ENCODE measurements at places on chromosomes 11 and 22.
A peak's percentile ranks its signal among the peaks of the same experiment; 100 is the strongest.

- H3K27me3 ChIP-seq: no peaks in the 10 kb centered on the region
- DNase-seq: no peak
- H3K36me3 ChIP-seq: no peaks in the 10 kb centered on the region
- no peak overlapping the region for H3K27ac ChIP-seq
- H3K4me1 ChIP-seq: no peaks in the 10 kb centered on the region
Observed at GRCh38 chr11:43035086-43035485, 276.7 kb upstream of the API5 start.

DNA sequence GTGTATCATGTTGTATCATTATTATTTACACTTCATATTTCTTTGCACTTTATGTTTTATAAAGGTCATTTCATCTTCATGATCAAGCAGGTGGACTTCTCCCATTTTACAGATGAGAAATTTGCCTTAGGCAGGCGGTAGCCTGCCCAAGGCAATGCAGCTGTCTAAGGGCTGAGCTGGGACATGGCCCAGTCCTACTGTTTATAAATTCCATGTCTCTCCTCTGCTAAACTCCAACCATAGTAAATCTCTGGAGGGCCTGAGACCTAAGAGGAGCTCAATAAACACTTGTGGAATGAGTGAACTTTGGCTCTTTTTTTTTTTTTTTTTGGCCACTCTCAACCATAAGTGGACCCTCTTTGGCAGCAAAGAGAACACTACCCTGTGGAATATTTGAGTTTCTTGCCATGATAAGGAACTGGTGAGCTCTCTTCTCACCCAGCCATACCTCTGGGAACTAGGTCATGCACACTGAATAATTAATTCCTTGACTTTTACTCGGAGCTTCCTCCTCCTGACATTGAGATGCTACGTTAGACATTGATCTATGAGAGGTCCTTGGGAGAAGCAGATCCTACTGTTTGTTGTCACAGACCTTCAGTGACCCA, 29.9 kb downstream of the MICAL2 start:
- DNase-seq: no peak
- no peaks in the 10 kb centered on the region for H3K4me1 ChIP-seq
- H3K27me3 ChIP-seq: no peaks in the 10 kb centered on the region
- H3K27ac ChIP-seq: no peak overlapping the region
- H3K36me3 ChIP-seq: peaks cover 5% of the 10 kb centered on the region

DNA sequence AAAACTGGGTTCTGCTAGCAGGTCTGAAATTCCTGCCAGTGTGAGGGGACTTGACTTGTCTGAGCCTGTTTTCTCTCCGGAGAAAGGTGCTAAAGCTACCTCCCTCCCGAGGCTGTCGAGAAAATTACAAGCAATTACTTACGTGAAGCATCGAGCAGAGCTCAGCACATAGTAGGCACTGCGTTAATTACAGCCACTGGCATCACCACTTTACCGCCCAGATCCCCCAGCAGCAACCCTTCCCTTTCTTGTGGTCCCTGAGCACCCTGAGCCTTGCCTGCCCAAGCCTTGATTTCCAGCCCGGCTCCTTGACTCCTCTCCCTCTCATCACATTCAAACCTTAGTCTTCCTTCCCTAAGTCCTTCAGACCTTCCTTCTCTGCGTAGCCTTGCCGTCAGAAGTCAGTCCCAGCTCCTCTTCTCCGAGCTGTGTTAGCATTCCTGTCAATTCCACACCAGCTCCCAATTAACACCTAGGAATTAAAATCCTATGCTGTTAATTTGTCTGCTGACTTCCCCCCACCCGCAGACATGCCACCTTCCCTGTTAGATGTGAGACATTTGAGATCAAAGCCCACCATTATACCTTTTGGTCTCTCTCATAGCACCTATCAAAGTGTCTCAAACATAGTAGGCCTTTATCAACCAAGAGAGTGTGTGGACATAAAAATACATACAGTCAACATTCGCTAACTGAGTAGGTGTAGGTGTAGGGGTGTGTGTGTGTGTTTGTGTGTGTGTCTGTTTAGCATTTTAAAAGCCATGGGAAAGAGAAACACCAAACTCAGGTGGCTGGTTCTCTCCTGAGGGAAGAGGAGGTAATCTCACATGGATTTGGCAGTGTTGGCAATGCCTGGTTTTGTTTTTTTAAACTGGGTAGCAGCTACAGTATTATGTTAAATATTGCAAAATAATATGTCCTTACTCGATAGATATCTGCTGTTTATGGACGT, 2.8 kb upstream of the KCNJ5 start:
- no peaks in the 10 kb centered on the region for H3K36me3 ChIP-seq
- peaks cover 51% of the 10 kb centered on the region for H3K27me3 ChIP-seq
- peaks cover 6% of the 10 kb centered on the region for H3K4me1 ChIP-seq
- no peak overlapping the region for H3K27ac ChIP-seq

DNA sequence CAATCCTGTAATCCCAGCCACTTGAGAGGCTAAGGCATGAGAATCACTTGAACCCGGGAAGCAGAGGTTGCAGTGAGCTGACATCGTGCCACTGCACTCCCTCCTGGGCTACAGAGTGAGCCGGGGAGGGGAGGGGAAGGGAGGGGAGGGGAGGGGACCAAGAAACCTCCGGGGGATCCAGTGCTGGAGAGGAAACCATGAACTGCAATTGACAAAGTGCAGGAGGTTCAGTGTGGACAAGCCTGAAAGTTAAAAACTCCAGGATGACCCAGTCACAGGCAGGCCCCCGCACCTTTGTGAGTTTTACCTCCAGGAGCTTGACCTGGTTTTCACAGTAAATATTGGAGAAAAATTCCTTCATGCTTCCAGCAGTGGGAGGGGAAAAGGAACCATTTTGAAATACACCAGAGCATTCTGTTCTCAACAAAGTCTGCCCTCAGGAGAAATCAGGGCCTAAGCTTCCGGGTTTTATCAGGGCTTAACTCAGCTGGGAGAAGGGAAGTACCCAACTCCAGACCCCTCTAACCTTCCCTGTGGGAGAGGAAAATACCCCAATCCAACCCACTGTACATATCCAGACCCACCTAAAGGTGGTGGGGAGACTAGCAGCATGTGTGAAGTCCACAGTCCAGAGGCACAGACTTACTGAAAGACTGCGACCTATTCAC, 15.5 kb upstream of the ZFTA start:
- no peaks in the 10 kb centered on the region for H3K36me3 ChIP-seq
- no peak overlapping the region for H3K27ac ChIP-seq
- H3K4me1 ChIP-seq: no peaks in the 10 kb centered on the region
- no peak for DNase-seq
- H3K27me3 ChIP-seq: peaks cover 2% of the 10 kb centered on the region
- no peak overlapping the region for H3K4me3 ChIP-seq

- DNase-seq: no peak
- peaks cover 34% of the 10 kb centered on the region for H3K36me3 ChIP-seq
- no peaks in the 10 kb centered on the region for H3K4me1 ChIP-seq
- no peak overlapping the region for H3K4me3 ChIP-seq
- H3K27ac ChIP-seq: no peak overlapping the region
Observed at GRCh38 chr11:124657904-124658303, 15.6 kb downstream of the SIAE start.

DNA sequence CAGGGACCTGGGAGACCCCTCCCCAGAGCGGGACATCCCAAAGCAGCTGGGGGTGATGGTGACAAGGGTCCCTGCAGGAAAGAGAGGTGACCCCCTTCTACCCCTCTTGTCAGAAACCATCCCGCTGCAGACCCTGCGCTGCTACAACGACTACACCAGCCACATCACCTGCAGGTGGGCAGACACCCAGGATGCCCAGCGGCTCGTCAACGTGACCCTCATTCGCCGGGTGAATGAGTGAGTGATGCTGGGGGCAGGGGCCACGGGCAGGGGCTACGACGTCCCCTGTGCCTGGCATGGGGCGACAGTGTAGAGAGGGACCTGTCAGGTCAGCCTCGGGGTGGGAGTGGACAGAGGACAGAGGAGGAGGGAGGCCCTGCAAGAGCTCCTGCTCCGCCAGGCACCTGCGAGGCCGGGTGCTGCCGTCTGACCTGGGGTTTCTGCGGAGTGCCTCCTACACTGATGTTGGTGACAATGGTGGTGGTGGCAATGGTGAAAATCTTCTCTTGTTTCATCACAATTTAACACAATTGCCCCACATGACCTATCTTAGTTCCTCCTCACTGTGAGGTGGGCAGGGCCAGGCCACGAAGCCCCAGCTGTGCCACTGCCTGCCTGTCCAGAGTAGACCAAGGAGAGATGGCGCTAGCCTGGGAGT, 9.8 kb downstream of the CSF2RB start:
- no peak overlapping the region for H3K27ac ChIP-seq
- H3K4me1 ChIP-seq: no peaks in the 10 kb centered on the region
- no peak overlapping the region for H3K4me3 ChIP-seq
- H3K36me3 ChIP-seq: no peaks in the 10 kb centered on the region
- H3K27me3 ChIP-seq: peaks cover 50% of the 10 kb centered on the region

GRCh38 chr11:11476971-11477645, 124.1 kb upstream of the CSNK2A3 start:
- no peaks in the 10 kb centered on the region for H3K27me3 ChIP-seq
- no peaks in the 10 kb centered on the region for H3K36me3 ChIP-seq
- H3K4me1 ChIP-seq: peaks cover 23% of the 10 kb centered on the region
- no peak overlapping the region for H3K4me3 ChIP-seq
- H3K27ac ChIP-seq: peak overlapping the region; percentile 7
- no peak for DNase-seq

DNA sequence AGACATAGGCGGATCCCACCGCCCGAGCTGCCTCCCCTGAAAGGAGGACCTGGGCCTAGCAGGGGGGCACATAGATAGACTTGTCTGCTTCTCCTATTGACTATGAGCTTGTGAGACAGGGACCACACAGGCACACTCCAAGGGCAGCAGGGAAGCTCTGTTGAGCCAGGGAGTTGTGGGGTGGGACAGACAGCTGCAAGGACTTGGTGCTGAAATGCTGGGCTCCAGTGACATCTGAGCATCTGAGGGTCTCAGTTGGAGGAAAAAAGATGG, 53.4 kb upstream of the ANO1 start:
- no peak for DNase-seq
- no peaks in the 10 kb centered on the region for H3K36me3 ChIP-seq
- H3K27me3 ChIP-seq: no peaks in the 10 kb centered on the region
- no peaks in the 10 kb centered on the region for H3K4me1 ChIP-seq

DNA sequence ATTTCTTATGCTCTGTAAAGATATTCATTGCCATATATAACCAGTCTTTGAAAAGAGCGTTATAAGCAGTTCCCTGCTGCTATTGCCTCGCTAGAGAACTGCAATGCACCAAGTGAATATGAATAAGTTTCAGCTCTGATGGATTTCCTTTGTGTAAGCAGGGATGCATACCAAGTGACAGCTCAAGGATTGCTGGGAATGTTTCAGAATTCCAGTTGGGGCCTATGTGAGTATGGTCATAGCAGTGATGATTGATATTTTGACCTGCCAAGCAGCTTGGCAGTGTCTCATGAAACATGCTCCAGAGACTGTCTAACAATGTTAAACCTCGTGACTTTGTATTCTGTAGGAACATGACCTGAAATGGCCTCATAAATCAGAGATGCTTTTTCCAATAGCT, 312.6 kb downstream of the C11orf87 start:
- H3K36me3 ChIP-seq: no peaks in the 10 kb centered on the region
- no peaks in the 10 kb centered on the region for H3K27me3 ChIP-seq
- H3K27ac ChIP-seq: no peak overlapping the region
- H3K4me3 ChIP-seq: no peak overlapping the region
- no peaks in the 10 kb centered on the region for H3K4me1 ChIP-seq
- no peak for DNase-seq

GRCh38 chr22:36884349-36885158, 23.7 kb downstream of the NCF4 start:
- no peak overlapping the region for H3K4me3 ChIP-seq
- H3K27me3 ChIP-seq: no peaks in the 10 kb centered on the region
- no peak overlapping the region for H3K27ac ChIP-seq
- no peaks in the 10 kb centered on the region for H3K36me3 ChIP-seq

DNA sequence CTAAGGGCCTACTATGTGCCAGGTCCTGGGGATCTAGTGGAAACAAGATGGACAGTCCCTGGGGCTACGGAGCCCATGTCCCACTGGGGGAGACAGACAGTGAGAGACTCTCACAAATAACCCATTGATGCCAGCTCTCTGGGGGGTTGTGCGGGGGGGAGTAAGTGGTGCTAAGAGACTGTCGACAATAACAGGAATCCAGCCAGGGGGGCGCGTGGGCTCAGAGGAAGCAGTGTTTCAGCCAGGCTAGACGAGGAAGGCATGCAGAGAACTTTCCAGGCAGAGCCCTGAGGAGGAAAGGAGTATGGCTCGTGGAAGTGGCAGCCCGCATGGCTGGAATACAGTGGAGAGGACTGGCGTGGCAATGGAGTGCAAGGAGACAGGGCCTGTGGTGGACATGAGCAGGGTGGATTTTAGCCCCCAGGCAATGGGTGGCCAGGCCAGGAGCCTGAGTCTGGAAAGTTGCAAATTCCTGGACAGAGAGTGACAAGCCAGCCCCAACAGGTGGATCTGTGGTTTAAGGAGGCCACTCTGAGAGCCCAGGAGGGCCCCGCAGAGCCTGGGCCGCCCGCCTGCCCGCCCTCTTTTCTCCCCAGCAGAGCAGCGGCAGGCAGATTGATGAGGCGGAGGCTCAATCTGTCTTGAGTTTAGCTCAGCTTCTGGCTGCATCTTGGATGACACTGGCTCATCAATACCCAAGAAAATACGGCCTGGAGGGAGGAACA, 40.0 kb upstream of the TCF20 start:
- H3K36me3 ChIP-seq: no peaks in the 10 kb centered on the region
- no peaks in the 10 kb centered on the region for H3K4me1 ChIP-seq
- H3K27me3 ChIP-seq: peaks cover 40% of the 10 kb centered on the region
- H3K27ac ChIP-seq: no peak overlapping the region

DNA sequence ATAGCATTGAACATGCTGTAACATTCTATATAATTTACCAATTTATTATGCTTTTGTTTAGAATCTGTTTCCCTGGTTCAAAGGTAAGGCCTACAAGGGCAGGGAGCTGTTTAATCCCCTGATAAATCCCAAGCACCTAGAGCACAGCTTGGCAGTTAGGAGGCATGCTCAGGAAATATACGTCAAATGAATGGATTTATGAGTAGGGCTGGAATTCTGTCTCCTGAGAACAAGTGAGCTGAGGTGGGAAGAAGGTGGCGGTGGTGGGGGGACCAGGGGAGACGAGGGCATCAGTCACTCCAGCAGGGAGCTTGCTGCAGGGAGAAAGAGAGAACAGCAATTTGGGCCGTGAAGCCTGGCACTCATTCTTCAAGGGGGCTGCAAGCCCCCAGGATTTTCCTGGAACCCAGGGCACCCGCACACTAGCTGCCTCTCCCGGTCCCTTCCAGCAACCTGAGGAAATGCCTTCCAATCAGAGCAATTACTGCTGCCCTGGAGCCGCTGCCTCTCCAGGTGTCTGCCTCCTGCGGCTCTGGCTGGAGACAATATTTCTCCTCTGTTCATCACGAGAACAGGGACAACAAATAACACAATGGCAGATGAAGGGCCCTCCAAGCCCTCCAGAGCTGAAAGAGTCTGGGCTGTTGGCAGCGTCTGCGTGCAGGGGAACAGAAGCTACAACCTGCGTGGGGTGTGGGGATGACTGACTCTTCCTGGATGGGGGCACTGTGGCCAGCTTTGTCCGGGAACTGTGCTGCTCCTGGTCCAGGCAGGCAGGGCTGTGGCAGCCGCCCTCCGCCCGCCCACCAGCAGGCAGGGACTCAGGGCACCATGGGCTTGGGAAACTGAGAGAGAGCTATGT, 233.4 kb downstream of the ST3GAL4 start:
- H3K36me3 ChIP-seq: no peaks in the 10 kb centered on the region
- no peak overlapping the region for H3K27ac ChIP-seq
- no peaks in the 10 kb centered on the region for H3K4me1 ChIP-seq
- H3K27me3 ChIP-seq: peaks cover 11% of the 10 kb centered on the region

GRCh38 chr11:15800111-15800800, 556.1 kb downstream of the SOX6 start:
- peaks cover 6% of the 10 kb centered on the region for H3K4me1 ChIP-seq
- H3K27ac ChIP-seq: no peak overlapping the region
- H3K27me3 ChIP-seq: no peaks in the 10 kb centered on the region
- H3K36me3 ChIP-seq: no peaks in the 10 kb centered on the region
- no peak overlapping the region for H3K4me3 ChIP-seq

- H3K27ac ChIP-seq: no peak overlapping the region
- no peak for DNase-seq
- no peak overlapping the region for H3K4me3 ChIP-seq
- H3K36me3 ChIP-seq: no peaks in the 10 kb centered on the region
Observed at GRCh38 chr11:44973632-44974401, 23.1 kb upstream of the TP53I11 start.

All from psoas muscle (tissue), 8 donors.